Kidney tubule cell (primary cell): ENCODE measurements at places on chromosomes 16 and 17.

DNA sequence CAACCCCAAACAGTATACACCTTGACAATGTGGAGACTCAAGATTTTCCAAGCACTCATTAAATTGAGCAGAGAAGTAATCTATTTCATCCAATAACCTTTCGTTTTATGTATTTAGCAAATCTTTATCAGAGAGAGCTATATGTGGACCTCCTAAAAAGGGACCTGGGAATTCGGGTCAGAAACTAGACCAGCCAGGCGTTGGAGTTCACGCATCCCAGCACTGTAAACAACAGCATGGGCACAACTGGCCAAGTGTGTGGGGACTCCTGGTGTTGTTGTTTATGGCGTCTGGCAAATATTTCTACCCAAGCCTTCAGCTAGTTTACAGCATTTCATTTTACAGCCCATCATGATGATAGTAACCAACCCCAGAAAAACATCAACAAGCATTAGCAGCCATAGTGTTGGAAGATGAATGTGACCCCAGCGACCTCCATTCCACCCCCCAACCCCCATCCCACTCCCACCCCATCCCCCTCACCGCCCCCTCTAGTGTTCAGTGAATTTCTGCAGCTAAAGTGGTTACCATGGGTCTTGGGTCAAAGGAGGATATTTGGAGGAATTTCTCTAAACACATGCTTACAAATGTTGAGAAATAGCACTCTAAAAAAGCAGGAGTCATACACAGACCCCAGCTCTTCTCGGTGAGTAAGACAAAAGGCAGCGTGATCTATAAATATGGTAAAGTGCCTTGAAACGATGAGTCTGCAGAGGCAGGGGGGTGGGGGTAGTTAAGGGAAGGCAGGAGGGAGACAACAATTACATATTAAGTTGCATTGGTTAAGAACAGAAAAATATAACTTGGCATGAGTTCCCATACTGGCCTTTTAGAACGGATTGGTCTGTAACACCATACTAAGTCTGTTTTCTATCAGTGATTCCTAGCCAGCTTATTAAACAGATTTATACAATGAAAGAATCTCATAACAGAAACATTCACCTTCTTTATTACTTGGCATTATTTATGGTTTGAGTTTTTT lies 91.4 kb upstream of the TBX2 start:
- peak; percentile 36 for DNase-seq

GRCh38 chr17:78376161-78376560 lies 2.3 kb upstream of the PGS1 start:
- no peak for DNase-seq

GRCh38 chr17:45096141-45096540 lies 35.0 kb downstream of the NMT1 start:
- peak; percentile 31 for DNase-seq

- DNase-seq = no peak
Observed at GRCh38 chr16:30503403-30504296, 22.7 kb downstream of the ZNF768 start.

DNA sequence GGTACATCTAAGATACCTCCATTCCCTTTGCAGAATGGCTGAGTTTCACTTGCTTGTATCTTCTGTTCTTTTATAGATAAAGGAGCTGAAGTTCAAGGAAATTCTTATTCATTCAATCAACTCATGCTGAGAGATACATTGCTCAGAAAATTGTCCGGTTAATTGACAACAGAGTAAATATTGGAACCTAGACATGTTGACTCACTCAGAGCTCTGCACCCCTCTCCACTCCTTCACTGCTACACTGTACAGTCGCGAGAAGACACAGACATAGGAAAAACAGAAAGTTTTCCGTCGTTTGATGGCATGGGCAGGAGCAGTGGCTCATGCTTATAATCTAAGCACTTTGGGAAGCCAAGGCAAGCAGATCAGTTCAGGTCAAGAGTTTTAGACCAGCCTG lies 690.5 kb upstream of the SOX9 start:
- DNase-seq = peak; percentile 35

DNA sequence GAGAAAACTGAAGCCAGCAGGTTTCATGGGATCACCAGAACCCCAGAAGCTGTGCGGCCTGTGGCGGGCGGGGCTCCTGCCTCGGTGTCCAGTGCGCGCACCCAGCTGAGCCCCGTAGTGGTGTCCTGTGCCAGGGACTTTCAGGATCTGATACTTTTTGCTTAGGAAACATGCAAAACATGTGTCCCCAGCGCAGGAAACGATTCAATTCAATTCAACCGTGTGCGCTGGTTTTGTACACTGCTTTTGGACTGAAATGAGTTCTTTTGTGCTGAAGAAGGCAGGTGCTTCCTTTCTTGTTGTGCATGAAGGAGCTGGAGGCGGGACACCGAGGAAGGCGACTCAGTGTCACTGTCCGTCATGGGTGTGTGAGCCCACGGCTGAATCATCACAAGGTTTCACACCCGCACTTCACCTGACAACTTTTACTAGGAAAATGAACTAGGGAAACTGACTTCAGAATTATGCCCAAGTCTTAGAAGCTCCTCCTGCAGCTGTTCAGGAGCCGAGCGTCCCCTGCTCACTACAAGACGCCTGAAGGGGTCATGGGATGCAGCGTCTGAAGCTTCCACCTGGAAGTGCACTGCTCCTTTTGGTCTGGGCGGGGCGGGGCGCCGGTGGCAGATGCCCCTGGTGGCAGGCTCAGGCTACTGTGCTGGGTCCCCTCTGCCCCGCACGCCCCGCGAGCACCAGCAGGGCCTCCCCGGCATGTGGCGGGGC lies 31.4 kb upstream of the ZNF750 start:
- peak; percentile 68 for DNase-seq

DNA sequence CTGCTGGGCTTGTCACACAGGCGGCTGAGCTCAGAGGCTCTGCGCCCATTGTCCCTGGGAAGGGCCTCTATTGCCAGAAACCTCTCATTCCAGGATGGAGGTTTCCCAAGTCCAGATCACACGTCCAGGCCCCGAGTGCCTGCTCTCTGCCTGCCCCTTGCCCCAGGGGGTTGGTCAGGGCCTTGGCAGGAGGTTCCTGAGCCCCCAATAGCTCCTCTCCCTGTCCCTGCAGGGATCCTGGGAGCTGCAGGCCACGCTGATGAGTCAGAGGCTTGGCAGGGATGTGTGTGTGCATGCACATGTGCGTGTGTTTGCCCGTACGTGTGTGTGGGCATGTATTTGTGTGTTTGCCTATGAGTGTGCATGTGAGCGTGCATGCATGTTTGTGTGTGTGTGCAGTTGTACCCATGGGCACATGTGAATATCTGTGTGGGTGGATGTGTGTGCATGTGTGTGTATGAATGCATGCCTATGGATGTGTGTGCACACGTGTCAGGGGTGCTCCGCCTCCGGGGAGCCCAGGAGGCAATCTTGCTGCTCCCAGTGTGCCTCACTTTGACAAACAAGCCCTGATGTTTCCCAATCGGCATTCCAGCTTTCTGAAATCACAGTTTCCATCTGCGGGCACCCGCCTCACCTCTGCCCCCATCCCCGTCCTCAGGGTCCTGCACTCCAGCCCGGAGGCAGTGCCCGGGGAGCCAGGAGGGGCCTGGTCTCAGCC lies 98.4 kb upstream of the GSE1 start:
- peak; percentile 83 for DNase-seq

DNA sequence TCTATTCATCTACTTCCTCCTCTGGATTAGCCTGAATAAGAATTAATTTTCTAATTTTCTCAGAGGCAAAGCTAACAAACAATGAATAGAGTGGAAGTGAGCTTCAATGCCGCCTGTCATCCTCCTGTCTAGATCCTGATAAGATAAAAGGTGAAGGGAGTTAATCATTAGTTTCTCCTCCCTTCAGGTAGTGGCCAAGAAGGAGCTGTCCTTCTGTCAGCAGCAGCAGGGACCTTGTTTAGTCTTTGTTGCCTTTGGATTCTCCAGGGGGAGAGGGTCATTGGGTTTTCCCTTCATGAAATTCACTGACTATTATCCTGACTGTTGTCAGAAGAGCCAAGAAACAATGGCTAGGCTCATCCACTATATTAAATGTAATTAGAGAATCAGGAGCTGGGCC lies 420.2 kb upstream of the GOT2 start:
- no peak for DNase-seq

- DNase-seq = peak; percentile 60
Observed at GRCh38 chr17:78828470-78829185, 12.0 kb downstream of the USP36 start.

DNA sequence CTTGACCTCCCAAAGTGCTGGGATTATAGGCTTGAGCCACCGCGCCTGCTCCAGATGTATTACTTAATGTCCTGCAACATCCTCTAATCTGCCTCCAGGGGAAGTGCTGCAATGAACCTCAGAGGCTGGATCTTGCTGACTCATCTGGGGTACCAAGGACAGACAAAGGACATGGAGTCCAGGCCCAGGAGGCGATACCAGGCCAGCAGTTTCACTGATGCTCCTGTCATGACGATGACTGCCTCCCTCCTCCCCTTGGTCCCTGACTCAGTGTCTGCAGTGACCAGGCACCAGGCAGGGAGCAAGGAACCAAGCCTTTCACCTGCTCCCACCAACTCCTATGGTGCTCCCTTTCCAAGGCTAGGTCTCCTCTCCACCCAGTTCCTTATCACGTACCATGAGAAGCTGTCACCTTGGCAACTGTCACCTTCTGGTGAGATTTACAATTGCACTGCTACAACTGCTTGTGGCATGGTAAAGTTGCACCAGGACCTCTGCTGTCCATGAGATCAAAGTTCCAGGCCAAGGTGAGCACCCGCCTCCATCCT lies 21.6 kb upstream of the PHOSPHO1 start:
- DNase-seq = no peak

- DNase-seq = peak; percentile 16
Observed at GRCh38 chr17:40443988-40444899, 994 bp downstream of the IGFBP4 start.

GRCh38 chr16:29649588-29650494 lies 13.2 kb upstream of the SPN start:
- DNase-seq = no peak

DNA sequence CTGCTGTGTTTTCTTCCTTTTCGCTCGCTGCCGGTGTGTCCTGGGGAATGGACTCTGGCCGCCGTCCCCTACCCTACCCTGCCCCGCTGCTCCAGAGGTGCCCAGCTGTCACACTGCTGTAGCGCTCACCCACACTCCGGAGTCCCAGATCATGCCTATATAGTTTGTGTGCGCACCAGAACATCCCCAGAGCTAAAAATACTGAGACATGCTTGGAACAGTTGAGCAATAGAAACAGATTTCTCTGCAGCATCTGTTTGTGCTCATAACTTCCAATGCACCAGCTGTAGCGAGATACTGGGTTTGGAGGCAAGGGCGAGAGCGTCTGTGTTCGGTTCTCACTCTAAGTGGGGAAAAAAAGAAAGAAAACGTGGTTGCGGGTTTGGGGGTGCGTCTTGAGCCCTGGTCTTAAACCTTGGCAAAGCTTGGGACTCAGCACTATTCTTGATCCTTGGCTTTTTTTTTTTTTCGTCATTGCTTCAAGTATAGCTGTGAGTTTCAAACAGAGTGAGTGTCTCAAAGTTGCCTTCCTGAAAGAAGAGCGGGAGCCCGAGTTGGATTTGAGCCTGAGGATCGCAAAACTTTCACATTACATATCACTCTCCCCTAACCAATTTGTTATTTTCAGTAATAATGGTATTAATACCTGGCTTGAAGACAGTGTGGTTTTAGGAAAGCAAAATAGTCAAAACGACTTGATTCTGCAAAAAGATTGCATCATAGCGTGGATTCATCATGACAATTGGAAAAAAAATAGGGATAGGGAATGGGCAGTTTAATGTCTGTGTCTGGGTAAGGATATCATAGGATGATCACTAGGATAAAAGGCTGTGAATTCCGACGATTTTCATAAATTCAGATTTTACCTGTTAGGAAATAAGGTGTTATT lies 621 bp downstream of the KCNJ2 start:
- DNase-seq = no peak

GRCh38 chr16:64532117-64532516 lies 589.7 kb downstream of the CDH11 start:
- DNase-seq = no peak

DNA sequence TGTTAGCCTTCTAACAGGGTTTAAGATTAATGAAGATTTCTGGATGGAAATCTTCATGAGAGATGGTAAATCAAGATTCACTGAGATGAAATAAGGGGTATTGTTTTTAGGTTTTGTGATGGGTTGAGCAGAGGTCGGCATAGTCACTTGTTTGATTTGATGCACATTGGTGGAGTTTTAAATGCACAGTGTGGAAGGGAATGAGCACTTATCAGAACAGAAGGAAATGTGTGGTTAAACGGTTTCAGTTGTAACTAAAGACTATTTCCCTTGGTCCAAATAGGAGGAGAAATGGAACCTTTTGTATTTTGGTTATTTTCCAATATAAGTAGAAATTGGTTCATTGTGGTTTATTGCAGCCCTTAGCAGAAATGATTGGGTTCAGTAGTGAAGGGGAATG lies 34.1 kb downstream of the CBFB start:
- no peak for DNase-seq

DNA sequence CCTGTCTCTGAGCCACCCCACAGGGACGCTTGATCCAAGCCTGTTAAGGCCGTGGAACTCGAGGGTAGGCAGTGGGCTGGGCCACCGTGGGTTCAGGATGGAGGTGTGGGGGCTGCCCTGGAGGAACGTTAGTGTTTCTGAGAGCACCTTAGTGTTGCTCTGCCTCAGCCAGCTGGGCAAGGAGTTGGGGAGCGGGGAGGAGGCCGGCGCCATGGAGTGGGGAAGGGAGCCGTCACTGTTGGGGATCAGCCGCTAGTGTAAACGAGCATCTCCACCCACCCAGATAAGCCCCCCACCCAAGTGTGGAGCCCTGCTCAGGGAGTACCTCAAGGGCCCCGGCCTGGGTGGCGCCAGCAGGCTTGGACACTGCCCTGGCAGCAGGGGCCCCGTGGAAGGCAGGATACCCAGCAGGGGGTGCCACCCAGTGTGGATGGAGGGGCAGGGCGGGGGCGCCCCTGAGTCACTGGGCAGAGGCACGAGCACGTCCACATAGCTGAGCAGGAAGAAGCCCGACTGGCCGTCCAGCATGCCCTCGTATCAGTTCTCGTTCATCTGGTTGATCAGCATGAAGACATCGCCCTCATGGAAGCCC lies 98.6 kb downstream of the KPNA2 start:
- DNase-seq = no peak

DNA sequence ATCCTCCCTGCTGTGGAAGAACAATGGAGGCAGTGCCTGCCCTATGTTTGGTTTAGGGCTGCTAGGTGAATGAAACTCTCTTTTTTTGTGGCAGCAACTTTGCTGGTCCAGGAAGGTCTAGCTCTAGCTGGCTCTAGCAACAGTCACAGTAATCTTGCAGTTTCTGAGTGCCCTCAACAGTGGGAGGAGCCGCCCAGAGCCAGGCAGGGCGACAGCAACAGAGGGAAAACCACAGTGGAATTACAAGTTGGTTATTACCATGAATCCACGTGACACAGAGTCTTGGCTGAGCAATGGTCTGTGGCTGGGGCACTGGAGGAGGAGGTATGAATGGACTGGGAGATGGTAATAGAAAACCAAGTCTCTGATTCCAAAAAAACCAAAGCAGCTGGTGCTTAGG lies 10.3 kb downstream of the HSPB9 start:
- DNase-seq = peak; percentile 93
